ENCODE measurements at places on chromosomes 6 and 20.

- no peak for DNase-seq
Measured at GRCh38 chr6:82396964-82397751, 33.5 kb downstream of the TPBG start.

- no peak for DNase-seq
Measured at GRCh38 chr6:17431581-17431980, 38.2 kb downstream of the CAP2 start.

DNA sequence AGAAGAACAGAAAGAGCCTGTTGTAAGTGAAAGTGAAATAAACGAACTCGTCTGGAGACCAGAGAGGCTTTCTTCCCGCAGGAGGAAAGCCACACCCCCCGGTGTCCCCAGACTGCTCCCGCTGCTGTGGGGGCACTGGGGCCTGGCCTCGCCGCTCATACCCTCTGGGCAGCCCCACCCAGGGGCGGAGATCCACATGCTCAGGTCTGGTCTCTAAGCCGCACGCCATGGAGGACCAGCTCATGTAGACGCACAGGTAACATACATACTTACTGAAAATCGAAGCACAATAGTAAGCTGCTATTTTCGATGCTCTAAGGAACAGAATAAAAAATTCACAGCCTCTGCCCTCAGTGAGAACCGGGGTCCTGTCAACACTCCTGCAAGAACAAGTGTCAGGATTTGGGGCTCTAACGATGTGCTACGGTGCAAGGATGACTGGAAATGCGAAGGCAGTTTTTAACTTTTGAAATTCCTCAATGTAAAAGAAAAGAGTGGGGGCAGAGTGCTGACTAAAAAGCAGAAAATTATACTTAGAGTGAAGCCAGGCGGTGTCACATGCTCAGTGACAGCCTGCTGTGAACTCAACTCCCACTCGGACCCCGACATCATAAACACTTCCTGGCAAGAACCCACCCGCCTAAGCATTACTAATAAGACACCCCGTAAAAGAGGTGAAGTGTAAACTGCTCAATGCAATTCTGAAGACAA, 110.5 kb downstream of the IRF4 start:
- DNase-seq: peak; percentile 76

- DNase-seq: no peak
Measured at GRCh38 chr20:6469695-6470094, 297.8 kb upstream of the BMP2 start.

GRCh38 chr20:35145141-35145564, 2.0 kb downstream of the EDEM2 start:
- no peak for DNase-seq
